ENCODE measurements at places on chromosomes 7 and 10. TPM values are rescaled to one million over a fixed set of nuclear protein-coding genes. Genes with fewer than 3 reads are reported as not detected.

Gene ITIH5
- 14.6 TPM for total RNA-seq

- H3K36me3 ChIP-seq = no peaks in the 10 kb centered on the region
- H3K4me1 ChIP-seq = peaks cover 6% of the 10 kb centered on the region
- H3K27ac ChIP-seq = no peak overlapping the region
- peak; percentile 76 for DNase-seq
Measured at GRCh38 chr10:133318494-133319127, 9.9 kb downstream of the ZNF511 start.

Gene PPA1
- total RNA-seq = 113 TPM

GRCh38 chr10:124494046-124494807 lies 32.6 kb downstream of the LHPP start:
- H3K4me1 ChIP-seq = no peaks in the 10 kb centered on the region
- no peak overlapping the region for H3K27ac ChIP-seq
- no peaks in the 10 kb centered on the region for H3K27me3 ChIP-seq
- no peaks in the 10 kb centered on the region for H3K36me3 ChIP-seq

DNA sequence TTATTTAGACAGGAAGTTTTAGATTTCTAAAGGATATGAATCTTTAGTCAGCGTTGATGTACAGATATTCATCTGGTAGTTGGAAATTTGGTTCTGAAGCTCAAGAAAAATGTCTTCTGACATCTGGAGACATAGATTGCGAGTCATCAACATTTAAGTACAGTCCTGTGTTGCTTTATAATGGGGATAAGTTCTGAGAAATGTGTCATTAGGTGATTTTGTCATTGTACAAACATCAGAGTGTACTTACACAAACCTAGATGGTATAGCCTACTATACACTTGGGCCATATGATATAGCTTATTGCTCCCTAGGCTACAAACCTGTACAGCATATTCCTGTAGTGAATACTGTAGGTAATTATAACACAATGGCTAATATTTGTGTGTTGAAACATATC lies 49.6 kb upstream of the UBN2 start:
- no peak overlapping the region for H3K4me3 ChIP-seq
- H3K27me3 ChIP-seq = no peaks in the 10 kb centered on the region
- H3K27ac ChIP-seq = no peak overlapping the region
- no peaks in the 10 kb centered on the region for H3K36me3 ChIP-seq
- no peak for DNase-seq

GRCh38 chr10:69636626-69637605 lies 6.9 kb downstream of the FAM241B start:
- H3K27ac ChIP-seq = no peak overlapping the region
- H3K36me3 ChIP-seq = no peaks in the 10 kb centered on the region
- no peak overlapping the region for H3K4me3 ChIP-seq
- H3K4me1 ChIP-seq = no peaks in the 10 kb centered on the region

DNA sequence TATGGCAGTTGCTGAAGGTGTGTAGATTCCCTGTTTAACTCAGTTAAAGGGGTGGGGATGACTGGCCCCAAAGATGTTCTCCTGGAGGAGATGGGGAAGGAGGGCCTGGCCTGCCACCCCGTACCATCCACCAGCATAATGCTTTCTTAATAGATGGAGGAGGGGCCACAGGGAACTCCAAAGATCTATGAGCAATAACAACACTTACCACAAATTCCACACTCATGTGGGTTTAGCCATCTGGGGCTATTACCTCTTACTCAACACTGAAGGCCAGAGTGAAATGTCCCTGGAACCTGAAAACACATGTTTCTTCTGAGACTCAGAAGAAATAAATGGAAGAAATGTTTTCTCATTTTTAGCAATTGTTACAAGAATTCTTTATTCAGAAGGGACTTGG lies 259.0 kb downstream of the CXCL12 start:
- DNase-seq = no peak
- H3K27me3 ChIP-seq = no peaks in the 10 kb centered on the region
- no peaks in the 10 kb centered on the region for H3K36me3 ChIP-seq
- H3K27ac ChIP-seq = no peak overlapping the region
- H3K4me3 ChIP-seq = no peak overlapping the region

Gene NPY
- not detected for total RNA-seq

Gene ITPRID1
- total RNA-seq = 6.3 TPM

Gene TSC22D4
- 57.5 TPM for total RNA-seq

DNA sequence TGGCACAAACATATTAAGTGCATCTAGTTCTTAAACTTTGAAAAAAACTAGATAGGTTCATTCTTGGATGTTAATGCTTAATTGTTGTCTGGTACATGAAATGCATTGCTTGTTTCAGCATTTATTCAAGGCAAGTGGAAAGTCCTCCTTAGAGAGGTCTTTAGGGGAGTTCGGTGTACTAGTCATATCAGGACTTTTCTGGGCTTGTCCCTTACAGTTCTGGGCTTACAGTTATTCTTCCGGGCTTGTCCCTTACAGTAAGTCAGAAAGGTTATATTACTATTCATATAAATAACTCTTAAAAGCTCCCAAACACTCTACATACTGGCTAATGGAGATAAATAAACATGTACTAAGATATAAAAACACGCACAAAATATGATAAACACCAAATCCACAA lies 61.6 kb upstream of the MRLN start:
- H3K27me3 ChIP-seq = no peaks in the 10 kb centered on the region
- H3K27ac ChIP-seq = no peak overlapping the region
- DNase-seq = no peak
- no peak overlapping the region for H3K4me3 ChIP-seq

- peaks cover 13% of the 10 kb centered on the region for H3K27me3 ChIP-seq
- no peak overlapping the region for H3K27ac ChIP-seq
- DNase-seq = no peak
- no peak overlapping the region for H3K4me3 ChIP-seq
Measured at GRCh38 chr10:104155591-104155990, 33.6 kb downstream of the SFR1 start.

Gene NUDT13
- total RNA-seq = 4.9 TPM

GRCh38 chr10:104325436-104326435 lies 12.5 kb downstream of the ITPRIP start:
- H3K27ac ChIP-seq = peak overlapping the region; percentile 53
- H3K4me3 ChIP-seq = no peak overlapping the region
- no peaks in the 10 kb centered on the region for H3K36me3 ChIP-seq
- no peaks in the 10 kb centered on the region for H3K27me3 ChIP-seq

GRCh38 chr10:130073912-130074311 lies 36.7 kb downstream of the C10orf143 start:
- no peaks in the 10 kb centered on the region for H3K36me3 ChIP-seq
- no peak for DNase-seq
- no peaks in the 10 kb centered on the region for H3K4me1 ChIP-seq
- H3K4me3 ChIP-seq = no peak overlapping the region
- no peak overlapping the region for H3K27ac ChIP-seq

Gene ADRB1
- 1.4 TPM for total RNA-seq

- H3K4me1 ChIP-seq = no peaks in the 10 kb centered on the region
- H3K4me3 ChIP-seq = no peak overlapping the region
- DNase-seq = no peak
- no peaks in the 10 kb centered on the region for H3K36me3 ChIP-seq
- H3K27ac ChIP-seq = no peak overlapping the region
Measured at GRCh38 chr7:138662991-138663320, 38.2 kb downstream of the SVOPL start.
